T-cell (primary cell): ENCODE measurements at places on chromosomes 2 and 18. TPM values are rescaled to one million over a fixed set of nuclear protein-coding genes. Genes with fewer than 3 reads are reported as not detected.

THUMPD2 gene
- total RNA-seq, result 11.9 TPM

DNA sequence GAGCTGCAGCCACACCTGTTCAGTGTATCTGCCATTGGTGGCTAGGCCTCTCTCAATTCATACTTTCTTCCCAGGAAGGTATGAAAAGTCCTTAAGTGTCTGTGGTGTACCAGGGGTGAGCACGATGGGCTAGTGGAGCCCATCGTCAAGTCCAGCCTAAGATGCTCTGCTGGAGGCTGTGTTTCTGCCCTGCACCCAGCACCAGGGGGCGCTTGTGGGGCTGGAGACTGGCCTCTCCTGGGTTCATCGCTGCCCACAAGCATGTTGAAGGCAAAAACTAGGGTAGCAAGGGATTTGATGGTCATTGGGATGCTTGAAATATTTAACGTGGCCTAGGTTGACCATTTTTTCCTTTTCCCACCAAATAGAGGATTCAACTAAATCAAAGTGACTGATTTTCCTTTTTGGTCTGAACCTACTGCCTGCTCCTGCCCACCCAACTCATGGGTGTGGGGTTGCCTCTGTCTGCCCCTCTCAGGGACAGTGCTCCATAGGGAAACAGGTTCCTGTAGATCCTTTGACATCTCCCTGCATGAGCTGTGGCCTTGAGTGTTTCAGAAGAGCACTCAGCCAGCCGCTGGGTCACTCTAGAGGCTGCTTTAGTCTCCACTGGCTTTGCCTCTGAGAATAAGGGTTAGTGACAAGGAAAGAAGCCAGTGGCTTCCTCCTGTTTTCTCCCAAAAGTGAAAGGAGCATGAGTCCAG is 59.0 kb downstream of the TPGS2 start:
- H3K36me3 ChIP-seq, result no peaks in the 10 kb centered on the region
- no peak overlapping the region for H3K4me3 ChIP-seq
- no peaks in the 10 kb centered on the region for H3K4me1 ChIP-seq

DNA sequence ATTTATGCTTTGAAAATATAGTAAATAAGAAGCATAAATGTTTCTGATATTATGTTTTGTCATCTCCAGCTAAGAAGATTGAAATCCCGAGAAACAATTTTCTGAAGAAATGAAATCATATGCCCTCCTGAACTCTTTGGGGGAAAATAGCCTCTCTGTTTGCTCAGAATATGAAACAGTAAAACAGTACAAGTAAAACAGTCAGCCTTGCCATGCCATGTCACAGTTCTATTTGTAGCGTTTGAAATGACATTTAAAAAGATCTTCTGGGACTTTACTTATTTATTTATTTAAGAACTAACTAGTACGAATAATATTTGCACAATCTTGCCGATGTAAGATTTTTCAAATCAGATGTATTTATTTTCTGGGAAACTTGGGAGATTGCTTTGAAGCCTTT is 98.0 kb downstream of the LNPK start:
- no peak for DNase-seq
- H3K36me3 ChIP-seq, result no peaks in the 10 kb centered on the region
- H3K4me1 ChIP-seq, result no peaks in the 10 kb centered on the region
- no peak overlapping the region for H3K27ac ChIP-seq

GRCh38 chr2:6312367-6312766 is 553.3 kb downstream of the CMPK2 start:
- H3K27ac ChIP-seq, result no peak overlapping the region
- no peaks in the 10 kb centered on the region for H3K4me1 ChIP-seq
- no peaks in the 10 kb centered on the region for H3K27me3 ChIP-seq
- DNase-seq, result no peak
- H3K4me3 ChIP-seq, result no peak overlapping the region
- no peaks in the 10 kb centered on the region for H3K36me3 ChIP-seq

DLX1 gene
- total RNA-seq, result not detected

DNA sequence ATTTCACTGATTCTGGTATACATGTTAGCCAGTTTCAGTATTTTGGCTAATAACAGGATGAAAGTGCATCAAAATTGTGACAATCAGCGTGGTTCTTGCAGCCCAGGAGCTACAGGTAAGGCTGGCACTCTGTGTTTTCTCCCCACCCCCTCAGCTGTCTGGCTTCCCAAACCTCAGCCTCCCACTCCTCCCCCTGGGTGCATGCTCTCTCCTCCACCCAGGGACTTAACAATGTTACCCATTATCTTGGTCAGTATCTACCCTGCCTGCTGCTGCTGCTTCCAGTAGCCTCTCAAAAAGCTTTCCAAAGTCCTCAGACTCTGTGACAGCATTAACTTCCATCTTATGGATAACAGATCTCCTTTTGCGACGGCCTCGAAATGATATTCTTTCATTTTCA is 41.0 kb downstream of the TRABD2A start:
- DNase-seq, result no peak
- no peaks in the 10 kb centered on the region for H3K27me3 ChIP-seq
- H3K4me1 ChIP-seq, result peaks cover 56% of the 10 kb centered on the region
- H3K36me3 ChIP-seq, result no peaks in the 10 kb centered on the region
